ENCODE measurements at places on chromosomes 3 and 15. TPM values are rescaled to one million over a fixed set of nuclear protein-coding genes. Genes with fewer than 3 reads are reported as not detected.

DNA sequence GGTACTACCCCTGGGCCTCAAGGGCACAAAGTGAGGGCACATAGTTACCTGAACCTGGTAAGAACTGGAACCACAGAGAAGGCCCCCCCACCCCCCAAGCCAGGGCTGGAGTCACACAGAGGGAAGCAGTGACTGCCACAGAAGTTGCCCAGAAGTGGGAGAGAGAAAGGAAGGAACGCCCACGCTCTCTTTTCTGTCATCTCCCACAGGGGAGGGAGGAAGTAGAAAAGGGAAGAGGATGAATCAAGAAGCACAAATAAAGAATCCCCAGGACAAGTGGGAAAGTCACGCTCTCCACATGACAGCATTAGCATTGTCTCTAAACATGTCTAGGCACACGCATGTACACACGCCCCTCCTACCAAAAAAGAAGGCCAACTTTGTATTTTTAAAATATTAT, 114.7 kb upstream of the FRMD4B start:
- DNase-seq: peak; percentile 27

DNA sequence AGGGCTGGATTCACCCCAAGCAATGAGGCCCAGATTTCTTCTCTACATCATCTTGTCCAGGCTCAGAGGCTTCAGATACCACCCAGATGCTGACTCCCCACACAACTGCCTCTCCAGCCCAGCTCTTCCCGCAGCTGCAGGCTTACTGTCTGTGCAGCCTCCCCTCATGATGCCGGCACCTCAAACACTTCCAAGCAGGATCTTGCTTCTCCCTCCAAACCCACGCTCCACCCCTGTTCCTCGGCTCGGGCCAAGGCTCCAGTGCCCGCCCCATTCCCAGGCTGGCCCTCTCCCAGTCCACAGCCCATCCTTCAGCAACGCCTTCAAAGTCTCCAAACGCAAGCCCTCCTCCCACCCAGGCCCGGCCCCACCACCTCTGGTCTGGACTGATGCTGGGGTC, 159.2 kb upstream of the LINGO1 start:
- no peak for DNase-seq

- no peak for DNase-seq
Measured at GRCh38 chr3:117762621-117763037, 1053.0 kb downstream of the TUSC7 start.

- peak; percentile 26 for DNase-seq
Measured at GRCh38 chr3:181086011-181086410, 96.5 kb upstream of the DNAJC19 start.

GRCh38 chr3:187799942-187800641, 54.8 kb upstream of the BCL6 start:
- DNase-seq: no peak

GRCh38 chr15:64009798-64010261, 36.5 kb downstream of the DAPK2 start:
- DNase-seq: no peak

SPRED1 gene
- total RNA-seq: 7.3 TPM

DNASE1L3 gene
- 1.9 TPM for total RNA-seq
